NT2/D1 (cell line): ENCODE measurements at places on chromosomes 13 and 19.
A peak's percentile ranks its signal among the peaks of the same experiment; 100 is the strongest.

- no peak for DNase-seq
Measured at GRCh38 chr19:18719541-18719940, 36.1 kb downstream of the CRTC1 start.

GRCh38 chr19:37988758-37989635 lies 82.0 kb downstream of the SIPA1L3 start:
- DNase-seq: peak; percentile 65

DNA sequence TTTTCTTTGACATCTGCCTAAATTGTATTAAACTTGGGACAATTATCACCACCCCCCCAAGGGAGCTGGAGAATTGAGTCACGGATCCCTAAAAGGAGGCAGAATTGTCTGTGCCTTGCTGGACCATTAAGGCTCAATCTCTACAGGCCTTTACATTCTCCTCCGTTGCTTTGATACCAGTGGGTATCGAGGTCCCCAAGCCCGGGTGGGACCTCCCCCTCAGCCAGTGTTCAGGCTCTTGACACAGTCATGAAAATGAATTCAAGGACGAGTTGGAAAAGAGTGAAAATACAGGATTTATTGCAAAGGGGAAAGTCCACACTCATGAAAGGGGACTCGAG lies 5.6 kb downstream of the PPP1R15A start:
- DNase-seq: no peak

DNA sequence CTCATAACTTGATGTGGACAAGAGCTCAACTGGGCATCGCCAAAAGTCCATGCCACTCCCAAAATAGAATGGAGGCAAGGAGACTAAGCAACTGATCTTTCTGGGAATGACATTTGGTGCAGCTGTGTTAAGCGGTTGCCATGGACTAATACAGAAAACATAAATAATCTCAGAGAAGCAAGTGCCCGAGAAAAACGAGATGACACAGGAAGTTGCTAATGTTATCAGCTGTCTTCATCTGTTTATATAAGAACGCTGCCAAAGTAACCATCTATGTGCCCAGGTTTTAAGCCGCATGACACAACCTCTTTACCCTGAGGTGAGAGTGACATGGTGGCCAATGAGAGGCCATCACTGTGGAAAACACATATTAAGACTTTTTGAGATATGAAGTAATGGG lies 54.9 kb upstream of the SACS start:
- DNase-seq: no peak

GRCh38 chr19:1864480-1865171 lies 1.2 kb upstream of the KLF16 start:
- DNase-seq: no peak

DNA sequence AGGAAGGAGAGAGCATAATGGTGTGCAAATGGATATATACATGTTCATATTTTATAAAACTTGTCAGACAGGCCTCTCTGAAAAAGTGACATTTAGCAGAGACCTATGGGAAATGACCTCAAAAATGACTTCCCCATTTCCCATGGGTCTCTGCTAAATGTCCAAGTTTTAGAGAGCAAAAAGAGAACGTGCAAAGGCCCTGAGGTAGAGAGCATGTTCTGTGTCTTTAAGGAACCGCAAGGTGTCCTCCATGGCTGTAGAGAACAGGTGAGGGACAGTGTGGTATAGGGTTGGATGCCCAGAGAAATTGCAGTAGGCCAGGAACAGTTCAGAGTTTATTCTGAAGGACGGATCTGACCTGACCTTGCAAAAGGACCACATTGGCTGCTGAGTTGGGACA lies 113.2 kb upstream of the RNF113B start:
- DNase-seq: no peak

DNA sequence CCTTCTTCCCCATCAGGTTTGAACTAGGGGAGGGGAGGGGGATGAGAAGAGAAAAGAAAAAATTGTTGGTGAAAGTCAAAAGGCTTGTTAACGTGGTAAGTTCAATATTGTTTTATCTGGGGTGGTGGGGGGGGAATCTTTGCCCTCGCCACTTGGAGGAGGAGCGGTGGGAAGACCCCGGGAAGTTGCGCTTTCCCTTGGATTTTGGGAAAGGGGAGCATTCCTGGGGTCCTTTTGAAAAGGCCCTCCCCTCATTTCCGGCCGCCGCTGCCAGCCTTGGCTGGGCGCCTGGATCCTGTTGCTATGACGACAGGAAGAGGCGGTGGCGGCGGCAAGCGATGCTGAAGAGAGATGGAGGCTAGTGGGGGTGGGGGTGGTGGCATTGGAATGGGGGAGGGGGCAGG lies 4.6 kb upstream of the CACNG8 start:
- no peak for DNase-seq

- DNase-seq: no peak
Measured at GRCh38 chr13:36887758-36888521, 32.1 kb downstream of the SMAD9 start.
